ENCODE measurements at places on chromosomes 1 and 21.

- no peak for DNase-seq
Observed at GRCh38 chr21:29176471-29177120, 46.2 kb downstream of the MAP3K7CL start.

DNA sequence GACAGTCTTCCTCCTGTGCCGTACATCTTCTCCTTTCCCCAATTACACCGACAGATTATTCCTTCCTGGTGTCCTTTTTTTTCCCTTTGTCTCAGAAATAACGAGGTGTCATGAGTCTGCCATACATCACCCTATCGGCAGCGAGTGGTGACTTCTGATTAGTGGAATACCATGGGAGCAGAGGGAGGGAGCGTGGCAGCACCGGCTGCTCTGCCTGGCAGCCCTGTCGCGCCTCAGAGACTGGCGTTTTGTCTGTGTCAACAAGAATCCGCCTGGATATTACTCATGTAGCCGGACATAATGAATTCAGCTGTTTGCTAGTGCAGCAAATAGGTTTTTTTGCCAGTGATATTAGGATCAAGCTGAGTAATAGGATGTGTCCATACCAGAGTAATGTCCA lies 51.8 kb downstream of the UTP25 start:
- no peak for DNase-seq

DNA sequence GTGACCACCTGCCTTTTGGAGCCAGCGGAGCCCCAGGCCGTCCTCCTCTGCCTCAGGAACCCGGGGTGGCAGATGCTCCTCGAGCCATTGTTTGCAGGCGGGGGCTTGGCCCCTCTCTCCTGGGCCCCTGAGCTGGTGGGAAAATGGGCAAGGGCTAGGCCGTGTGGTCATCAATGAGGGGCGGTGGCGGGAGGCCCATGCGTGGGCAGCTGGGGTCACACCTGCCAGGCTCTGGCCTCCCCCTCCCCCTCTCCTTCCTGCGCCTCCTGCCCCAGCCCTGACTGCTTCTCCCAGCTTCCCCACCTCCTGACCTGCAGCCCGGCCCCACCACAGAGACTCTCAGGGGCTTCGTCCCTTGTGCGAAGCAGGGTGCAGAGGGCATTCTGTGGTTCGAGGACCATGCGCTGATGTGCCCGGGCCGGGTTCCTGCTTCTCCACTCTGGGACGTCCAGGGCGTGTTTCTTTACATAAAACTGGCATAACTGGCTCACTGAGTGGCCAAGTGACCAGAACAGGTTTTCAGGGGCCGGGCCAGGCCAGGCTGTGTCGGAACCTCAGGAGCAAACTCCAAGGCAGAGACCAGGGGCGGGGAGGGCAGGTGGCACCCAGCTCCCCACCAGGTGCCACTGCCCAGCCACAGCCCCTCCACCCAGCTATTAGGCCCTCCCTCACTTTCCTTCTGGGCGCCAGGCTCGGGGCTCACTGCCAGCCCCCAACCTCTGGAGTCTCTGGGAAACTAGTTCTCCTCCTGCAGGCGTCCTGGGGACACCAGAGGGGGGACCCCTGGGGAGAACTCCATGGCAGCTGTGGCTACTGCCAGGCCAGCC lies 9.3 kb downstream of the SAMD11 start:
- no peak for DNase-seq

DNA sequence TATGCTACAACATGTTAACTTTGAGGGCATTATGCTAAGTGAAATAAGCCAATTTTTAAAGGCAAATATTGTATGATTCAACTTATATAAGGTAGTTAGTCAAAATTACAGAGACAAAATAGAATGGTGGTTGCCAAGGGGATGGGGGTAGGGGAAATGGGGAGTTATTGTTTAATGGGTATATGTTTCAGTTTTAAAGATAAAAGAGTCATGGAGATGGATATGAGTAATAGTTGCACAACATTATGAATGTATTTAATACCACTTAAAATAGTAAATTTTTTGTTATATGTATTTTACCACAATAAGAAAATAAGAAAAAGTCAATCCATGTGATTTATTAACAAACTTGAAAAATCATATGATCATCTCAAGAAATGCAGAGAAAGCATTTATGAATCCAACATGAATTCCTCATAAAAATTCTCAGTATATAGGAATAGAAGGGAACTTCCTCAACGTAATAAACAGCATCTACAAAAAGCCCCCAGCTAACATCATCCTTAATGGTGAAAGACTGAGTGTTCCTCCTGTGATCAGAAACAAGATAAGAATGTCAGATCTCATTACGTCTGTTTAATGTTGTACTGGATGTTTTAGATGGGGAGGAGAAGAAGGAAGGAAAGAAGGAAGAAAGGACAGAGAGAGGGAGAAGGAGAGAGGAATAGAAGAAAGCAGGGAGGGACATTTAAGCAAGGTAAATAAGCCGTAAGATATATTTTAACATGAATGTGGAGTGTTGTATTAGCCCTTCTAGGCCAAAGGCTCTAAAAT lies 6.7 kb upstream of the TSEN15 start:
- DNase-seq: no peak

DNA sequence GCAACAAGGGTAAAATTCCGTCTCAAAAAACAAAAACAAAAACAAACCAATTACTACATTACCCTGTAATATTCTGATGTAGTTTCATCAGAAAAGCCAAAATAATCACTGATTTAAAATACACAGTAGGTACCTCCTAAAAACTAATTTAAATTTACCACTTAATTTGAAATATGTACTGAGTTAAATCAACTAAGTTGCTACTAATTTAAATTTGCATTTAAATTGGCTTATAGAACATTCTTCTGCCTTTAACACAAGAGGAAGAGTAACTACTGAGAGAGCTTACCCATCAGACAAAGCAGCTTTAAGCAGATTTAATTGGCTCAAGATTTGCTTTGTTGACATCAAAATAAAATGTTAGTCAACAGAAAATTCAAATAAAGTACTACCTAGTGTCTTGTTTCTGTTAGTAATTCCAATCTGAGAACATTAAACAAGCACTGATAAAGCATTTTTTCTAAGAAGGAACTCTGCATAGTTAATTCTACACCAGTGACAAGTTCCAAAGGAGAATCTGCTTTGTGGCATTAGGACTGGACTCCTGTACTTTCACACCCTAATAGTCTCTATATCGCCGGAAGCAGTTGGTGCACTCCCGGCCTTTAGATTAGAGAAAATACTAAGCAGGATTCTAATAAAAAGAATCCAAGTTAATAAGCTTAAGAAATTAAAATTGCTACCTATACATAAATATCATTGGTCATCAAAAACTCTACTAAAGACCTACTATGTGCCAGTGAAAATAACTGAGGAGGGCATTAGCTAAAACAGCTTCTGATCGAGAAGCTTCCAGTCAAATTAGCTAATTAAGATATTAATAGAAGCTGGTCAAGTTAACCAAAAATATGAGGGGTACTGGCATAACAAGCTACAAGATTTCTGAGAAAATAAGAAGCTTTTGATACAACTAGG lies 8.4 kb downstream of the LUZP1 start:
- no peak for DNase-seq

- DNase-seq: no peak
Observed at GRCh38 chr1:17017435-17017834, 5.7 kb upstream of the ATP13A2 start.

DNA sequence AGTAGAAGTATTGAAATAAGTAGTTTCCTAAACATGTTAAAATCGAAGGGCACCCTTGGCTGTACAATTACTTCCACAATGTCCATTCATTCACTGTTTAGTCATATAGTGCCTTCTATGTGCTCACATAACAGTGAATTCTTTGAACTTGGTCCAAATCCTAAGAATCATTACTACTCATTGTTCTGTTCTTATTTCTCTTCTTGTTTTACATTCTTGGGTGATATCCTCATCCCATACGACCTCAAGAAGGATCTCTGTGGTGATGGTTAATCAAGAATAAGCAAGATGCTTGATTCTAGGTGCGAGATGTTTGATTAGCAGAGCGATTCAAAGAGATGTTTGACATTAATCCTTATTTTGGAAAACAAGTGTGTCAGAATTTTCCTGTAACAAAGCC lies 667.4 kb upstream of the ZP4 start:
- DNase-seq: no peak

- no peak for DNase-seq
Observed at GRCh38 chr21:34927992-34928391, 121.1 kb downstream of the RUNX1 start.

GRCh38 chr1:231584117-231584516 lies 42.5 kb upstream of the DISC1 start:
- DNase-seq: no peak

DNA sequence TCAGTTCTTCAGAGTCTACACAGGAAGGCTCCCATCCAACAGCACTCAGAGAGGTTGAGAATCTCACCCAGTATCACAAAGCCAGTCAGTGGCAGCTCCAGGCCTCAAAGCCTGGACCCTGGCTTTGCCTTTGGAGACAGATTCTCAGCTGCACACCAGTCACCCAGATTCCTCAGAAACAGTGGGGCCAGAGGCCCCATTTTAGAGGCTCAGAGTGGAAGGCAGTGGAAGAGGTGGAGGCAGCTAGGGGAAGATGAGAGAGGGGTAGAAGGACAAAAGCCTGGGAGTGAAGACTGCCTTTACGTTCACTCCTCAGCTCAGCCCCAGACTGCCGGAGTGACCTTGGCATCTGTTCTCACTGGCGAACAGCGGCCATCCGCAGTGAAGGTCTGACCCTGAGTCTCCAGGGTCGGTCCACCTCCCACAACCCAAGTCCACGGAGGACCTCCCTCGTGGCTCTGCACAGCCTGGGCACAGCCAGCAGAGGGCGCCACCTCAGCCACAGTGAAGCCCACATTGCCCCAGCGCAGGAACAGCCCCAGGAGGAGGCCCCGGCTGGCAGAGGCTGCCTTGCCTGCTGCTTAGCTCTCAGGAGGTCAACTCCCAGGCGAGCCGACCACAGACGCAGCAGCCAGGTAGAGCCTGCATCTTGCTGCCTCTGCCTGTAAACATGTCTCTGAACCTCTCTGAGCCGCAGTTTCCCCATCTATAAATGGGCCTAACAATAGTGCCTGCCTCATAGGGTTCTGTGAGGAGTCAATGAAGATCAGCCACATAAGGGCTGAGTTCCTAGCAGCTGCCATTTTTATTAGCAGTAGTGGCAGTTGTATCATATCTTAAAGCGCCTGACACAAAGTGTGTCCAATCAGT lies 5.9 kb upstream of the FNDC5 start:
- peak; percentile 62 for DNase-seq

- DNase-seq: no peak
Observed at GRCh38 chr1:72763481-72763880, 481.1 kb upstream of the NEGR1 start.

DNA sequence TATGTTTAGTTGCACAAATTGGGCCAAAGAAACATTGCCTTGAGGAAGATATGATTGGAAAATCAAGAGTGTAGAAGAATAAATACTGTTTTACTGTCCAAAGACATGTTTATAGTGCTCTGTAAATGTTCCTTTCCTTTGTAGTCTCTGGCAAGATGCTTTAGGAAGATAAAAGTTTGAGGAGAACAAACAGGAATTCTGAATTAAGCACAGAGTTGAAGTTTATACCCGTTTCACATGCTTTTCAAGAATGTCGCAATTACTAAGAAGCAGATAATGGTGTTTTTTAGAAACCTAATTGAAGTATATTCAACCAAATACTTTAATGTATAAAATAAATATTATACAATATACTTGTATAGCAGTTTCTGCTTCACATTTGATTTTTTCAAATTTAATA lies 43.0 kb downstream of the CD46 start:
- no peak for DNase-seq

DNA sequence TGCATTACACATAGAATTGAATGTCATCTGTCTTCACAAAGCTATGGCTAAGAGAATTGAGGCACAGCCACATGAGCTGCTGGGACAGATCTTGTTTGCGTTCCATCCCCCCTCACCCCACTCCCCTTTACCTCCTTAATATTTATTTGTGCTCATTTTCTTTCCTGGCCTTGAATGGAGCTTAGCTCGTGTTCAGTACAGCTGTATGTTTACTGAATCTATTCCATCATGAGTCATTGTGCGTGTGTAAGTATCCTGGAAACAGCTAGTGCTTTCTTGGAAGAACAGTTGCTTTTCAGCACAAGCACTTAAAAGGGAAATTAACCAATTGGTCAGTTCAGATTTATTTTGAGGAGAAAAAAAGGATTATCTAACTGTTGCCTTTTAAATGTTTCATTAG lies 14.7 kb downstream of the PROX1 start:
- no peak for DNase-seq

DNA sequence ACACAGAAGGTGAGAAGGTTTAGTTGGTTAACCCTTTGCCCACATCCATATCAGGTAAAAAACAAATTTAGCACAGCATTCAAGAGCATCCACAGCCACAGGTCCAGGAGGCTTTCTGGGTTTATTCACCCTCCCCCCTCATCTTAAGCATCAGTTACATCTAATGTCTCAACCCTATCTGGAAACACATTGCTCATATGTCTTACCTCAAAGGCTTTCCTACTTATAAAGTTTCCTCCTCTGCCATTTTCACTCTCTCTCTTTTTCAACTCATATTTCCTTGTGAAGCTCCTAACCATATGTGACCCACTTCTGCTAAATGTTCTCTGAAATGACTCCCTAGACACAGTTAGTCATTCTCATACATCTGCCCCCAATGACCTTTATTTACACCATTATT lies 47.9 kb upstream of the RUNX1 start:
- DNase-seq: no peak
